ENCODE measurements at places on chromosomes 1 and 21.

GRCh38 chr1:199123615-199124014 is 484.8 kb downstream of the PTPRC start:
- no peak for DNase-seq

DNA sequence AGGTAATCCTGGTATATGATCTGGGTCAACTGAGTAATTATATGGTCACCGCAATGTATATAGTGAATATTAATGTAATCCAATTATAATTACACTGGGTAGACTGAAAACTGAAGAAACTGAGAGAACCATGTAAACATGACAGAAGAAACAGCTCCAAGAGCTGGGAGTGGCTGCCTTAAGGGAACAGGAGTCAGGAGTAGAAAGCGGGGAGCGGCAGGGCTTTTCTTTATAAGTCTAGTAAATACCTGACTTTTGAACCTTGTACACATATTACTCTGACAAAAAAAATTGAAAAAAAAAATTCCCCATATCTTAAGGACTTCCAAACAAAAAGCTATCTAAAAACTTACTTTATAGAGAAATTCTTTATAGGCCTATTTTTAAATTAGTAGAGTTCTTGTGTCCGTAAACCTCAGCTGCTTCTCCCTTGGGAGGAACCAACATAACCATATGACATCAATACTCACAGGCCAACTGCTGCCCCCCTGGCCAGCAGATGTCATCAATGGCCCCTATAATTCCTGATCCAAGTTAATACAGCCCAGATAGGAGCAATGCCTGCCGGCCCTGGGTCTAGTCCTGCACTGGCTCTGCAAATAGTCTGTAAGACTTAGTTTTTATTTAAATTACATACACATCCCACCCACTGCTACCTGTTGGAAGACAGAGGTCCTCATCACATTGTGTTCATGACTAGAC is 33.8 kb downstream of the THAP3 start:
- DNase-seq = no peak

DNA sequence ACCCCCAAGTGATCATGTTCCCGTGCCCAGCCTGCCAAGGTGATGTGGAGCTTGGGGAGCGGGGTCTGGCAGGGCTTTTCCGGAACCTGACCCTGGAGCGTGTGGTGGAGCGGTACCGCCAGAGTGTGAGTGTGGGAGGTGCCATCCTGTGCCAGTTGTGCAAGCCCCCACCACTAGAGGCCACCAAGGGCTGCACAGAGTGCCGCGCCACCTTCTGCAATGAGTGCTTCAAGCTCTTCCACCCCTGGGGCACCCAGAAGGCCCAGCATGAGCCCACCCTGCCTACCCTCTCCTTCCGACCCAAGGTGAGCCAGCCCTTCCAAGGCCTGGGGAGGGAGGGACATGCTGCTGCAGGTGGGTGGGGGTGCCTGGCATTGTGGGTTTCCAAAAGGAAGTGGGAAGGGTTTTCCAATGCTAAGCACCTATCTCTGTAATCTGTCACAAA is 2.3 kb downstream of the TRIM46 start:
- no peak for DNase-seq

- no peak for DNase-seq
Measured at GRCh38 chr1:202588503-202589189, 121.6 kb downstream of the SYT2 start.

- DNase-seq = no peak
Measured at GRCh38 chr1:23514111-23514679, 16.8 kb downstream of the E2F2 start.

DNA sequence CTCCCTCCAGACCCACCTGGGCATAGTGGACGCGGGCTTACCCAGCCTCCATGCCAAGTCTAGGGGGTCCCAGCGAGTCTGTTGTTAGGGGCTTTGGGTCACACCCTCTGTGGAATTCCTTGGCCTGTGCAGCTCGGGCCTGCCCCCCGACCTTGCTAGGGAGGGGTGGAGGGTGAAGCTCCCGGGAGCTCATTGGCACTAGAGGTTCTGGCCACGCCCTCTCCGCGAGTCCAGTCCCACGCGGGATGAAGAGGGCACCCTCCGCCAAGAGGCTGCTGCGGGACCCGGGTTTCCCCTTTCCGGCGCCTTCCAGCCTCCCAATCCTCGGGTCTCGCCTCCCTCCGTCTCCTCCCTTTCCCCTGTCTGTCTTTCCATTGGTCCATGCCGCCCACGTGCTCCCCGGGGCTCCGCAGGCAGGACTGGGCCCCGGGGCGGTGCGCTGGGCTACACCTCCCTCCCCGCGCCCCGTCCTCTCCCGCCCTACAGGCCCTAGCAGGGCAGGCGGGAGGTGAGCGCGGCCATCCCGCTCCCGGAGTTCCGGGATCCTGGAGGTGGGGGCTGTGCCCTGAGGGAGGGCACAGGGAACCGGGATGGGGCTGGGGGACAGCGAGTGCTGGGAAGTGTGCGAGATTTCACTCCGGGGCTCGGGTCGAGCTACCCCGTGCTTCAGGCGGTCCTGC is 3.5 kb downstream of the RUSC1 start:
- peak; percentile 99 for DNase-seq

DNA sequence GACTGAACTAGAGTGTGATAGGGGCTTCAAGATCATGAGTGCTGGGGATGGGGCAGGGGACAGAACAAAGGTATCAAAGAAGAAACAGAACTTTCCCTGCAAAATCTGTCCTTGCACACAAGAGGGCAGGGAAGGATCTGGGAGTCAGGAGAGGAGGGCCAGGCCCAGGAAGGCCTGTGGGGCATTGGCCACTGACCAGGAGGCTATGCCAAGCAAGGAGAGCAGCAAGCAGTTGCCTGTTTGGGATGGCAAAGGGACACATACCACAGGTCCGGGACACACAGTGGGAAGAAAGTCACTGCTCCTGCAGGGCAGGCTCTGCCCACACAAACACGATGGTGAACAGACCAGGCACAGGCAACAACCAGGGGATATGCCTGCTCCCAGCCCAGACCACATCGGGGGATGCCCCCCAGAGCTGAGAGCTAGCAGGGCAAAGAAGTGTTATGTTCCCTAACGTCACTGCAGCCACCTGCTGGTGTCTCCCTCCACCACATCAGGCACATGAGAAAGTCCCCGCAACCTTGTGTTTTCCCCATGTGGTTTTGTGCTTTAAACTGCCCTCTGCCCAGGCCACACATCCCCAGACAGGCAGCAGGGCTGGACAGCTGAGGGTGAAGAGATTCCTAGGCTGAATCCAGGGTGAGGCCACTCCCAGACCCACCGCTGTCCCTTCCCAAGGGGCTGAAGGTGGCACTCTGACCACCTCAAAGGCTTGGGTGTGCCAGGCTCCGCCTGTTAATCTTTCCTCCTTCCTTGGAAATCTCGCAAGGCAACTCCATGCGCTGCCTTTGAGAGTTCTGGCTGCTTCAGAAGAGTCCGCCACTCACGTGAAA is 53.6 kb downstream of the KIF21B start:
- DNase-seq = peak; percentile 10

- peak; percentile 15 for DNase-seq
Measured at GRCh38 chr1:172356620-172357019, 63.9 kb upstream of the C1orf105 start.

GRCh38 chr1:71850936-71851335 is 431.4 kb downstream of the NEGR1 start:
- no peak for DNase-seq

- peak; percentile 69 for DNase-seq
Measured at GRCh38 chr1:156217871-156218270, 5.1 kb downstream of the PMF1 start.

GRCh38 chr1:66368261-66368660 is 165.7 kb upstream of the SGIP1 start:
- no peak for DNase-seq

DNA sequence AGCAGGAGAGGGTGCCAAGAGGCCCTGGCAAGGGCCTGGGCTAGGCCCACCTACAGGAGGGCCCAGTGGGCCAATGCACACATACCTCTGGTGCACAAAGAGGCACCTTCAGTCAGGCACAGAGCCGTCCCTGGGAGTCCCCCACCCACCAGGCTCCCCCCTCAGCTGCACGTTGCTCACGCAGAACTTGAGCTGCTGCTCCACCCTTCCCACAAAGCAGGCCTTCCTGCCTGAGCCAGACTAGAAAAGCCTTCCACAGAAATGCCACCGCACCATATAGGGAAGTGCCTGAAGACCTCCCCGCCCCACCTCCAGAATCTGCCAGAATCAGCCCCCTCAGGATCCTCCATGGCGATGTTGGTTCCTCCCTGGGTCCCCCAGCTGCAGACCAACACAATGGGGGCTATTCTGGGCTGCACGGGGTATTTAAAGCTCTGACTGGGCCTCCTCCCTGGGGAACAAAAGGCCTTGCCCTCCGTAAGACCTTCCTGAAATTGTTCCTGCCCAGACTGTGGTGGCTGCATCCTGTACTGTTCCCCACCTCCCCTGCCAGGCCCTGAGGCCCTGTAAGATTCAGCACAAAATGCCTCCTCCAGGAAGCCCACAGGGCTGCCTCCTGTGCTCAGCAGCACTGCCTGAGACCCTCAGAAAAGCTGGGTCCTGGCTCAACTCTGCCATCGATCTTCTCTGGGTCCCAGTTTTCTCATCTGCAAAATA is 27.2 kb downstream of the HSPG2 start:
- peak; percentile 69 for DNase-seq
